Epithelial cell of alveolus of lung (primary cell): ENCODE measurements at places on chromosomes 3 and 15. TPM values are rescaled to one million over a fixed set of nuclear protein-coding genes. Genes with fewer than 3 reads are reported as not detected.

The IL16 gene
- 2.7 and 3.2 TPM in 2 replicates for total RNA-seq

The SERPINI1 gene
- 0.56 and 1.6 TPM in 2 replicates for total RNA-seq

The CLDN16 gene
- total RNA-seq = 0.26 TPM in 1 of 2 replicates, not detected in the other

The ANKUB1 gene
- not detected in 2 replicates for total RNA-seq

The CAPN3 gene
- 0.26 and 2.2 TPM in 2 replicates for total RNA-seq

The LIPH gene
- total RNA-seq = under 0.01 and 0.78 TPM in 2 replicates

The FMN1 gene
- 1.3 and 6.2 TPM in 2 replicates for total RNA-seq

The SHF gene
- 3.2 and 15.4 TPM in 2 replicates for total RNA-seq

The CCR4 gene
- not detected in 2 replicates for total RNA-seq

The VGLL4 gene
- total RNA-seq = 16.8 and 49.2 TPM in 2 replicates

The RPP14 gene
- total RNA-seq = 10.6 and 10.7 TPM in 2 replicates

The GCHFR gene
- total RNA-seq = 7.7 and 11.5 TPM in 2 replicates

The CHSY1 gene
- 33.6 and 35.7 TPM in 2 replicates for total RNA-seq

The ADCY5 gene
- total RNA-seq = 0.13 and 0.16 TPM in 2 replicates

The ZNF592 gene
- 8.1 and 13.8 TPM in 2 replicates for total RNA-seq

The LHFPL4 gene
- not detected in 2 replicates for total RNA-seq
